ENCODE measurements at places on chromosomes 4 and X.
A peak's percentile ranks its signal among the peaks of the same experiment; 100 is the strongest.

DNA sequence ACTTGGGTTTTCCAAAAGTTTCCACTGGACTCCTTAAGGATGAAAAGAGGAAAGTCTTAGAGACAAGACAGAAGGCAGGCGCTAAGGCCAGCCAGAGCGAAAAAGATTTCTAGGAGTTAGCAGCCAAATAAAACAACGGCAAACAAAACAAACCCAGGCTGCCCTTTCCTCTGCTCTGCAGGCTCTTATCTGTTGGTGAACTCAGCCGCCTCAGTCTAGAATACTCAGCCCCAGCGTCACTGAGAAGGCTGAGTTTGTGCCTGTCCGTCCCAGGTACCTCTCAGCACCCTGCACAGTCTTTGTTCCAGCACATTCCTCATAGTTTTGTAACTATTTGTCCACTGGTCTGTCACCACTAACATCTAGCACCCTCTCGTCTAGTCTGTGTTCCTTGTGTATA lies 75.6 kb upstream of the FAM9C start:
- DNase-seq: no peak

- no peak for DNase-seq
Observed at GRCh38 chrX:133907606-133908005, 77.8 kb downstream of the GPC3 start.

GRCh38 chr4:109497511-109497910 lies 62.5 kb upstream of the MCUB start:
- no peak for DNase-seq

- no peak for DNase-seq
Observed at GRCh38 chr4:58688568-58688967, 1578.4 kb upstream of the IGFBP7 start.

GRCh38 chr4:82561786-82562563 lies at the start of gene TMEM150C:
TMEM150C (minus strand) TSS chr4:82561988; CDS start chr4:82504657, 57,331 bp downstream.
- DNase-seq: peak; percentile 17

DNA sequence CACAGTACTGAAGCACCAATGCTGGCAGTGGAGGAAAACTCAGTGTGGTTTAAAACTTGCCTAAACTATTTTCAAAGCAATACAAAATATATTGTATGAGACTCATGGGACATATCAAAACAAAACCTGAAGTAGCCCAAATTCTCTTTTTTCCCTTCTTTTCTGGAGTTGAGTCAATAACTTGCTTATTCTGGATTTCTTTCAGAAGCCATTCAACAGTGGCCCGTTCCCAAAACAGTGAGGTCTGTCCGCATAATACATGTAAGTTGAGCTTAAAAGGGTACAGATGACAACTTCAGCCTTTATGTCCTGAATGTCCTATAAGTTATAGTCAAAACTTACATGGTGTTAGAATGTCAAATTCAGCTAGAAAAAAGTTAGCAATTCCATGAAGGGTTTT lies 100.8 kb downstream of the SHISA3 start:
- no peak for DNase-seq

- no peak for DNase-seq
Observed at GRCh38 chr4:115233600-115233999, 120.2 kb upstream of the NDST4 start.

GRCh38 chr4:140330311-140330900 lies 43.0 kb upstream of the SCOC start:
- DNase-seq: peak; percentile 38

GRCh38 chrX:134460862-134461220 lies 876 bp downstream of the HPRT1 start:
- peak; percentile 2 for DNase-seq

GRCh38 chr4:78669453-78669852 lies 106.7 kb upstream of the BMP2K start:
- DNase-seq: no peak

- DNase-seq: no peak
Observed at GRCh38 chr4:24475756-24476155, 108.6 kb downstream of the DHX15 start.

GRCh38 chr4:476501-476900 lies 22.5 kb downstream of the ZNF721 start:
- DNase-seq: no peak

- peak; percentile 78 for DNase-seq
Observed at GRCh38 chrX:1248331-1249061, 20.1 kb upstream of the CSF2RA start.

- DNase-seq: no peak
Observed at GRCh38 chr4:155073852-155074251, 134.6 kb upstream of the NPY2R start.

DNA sequence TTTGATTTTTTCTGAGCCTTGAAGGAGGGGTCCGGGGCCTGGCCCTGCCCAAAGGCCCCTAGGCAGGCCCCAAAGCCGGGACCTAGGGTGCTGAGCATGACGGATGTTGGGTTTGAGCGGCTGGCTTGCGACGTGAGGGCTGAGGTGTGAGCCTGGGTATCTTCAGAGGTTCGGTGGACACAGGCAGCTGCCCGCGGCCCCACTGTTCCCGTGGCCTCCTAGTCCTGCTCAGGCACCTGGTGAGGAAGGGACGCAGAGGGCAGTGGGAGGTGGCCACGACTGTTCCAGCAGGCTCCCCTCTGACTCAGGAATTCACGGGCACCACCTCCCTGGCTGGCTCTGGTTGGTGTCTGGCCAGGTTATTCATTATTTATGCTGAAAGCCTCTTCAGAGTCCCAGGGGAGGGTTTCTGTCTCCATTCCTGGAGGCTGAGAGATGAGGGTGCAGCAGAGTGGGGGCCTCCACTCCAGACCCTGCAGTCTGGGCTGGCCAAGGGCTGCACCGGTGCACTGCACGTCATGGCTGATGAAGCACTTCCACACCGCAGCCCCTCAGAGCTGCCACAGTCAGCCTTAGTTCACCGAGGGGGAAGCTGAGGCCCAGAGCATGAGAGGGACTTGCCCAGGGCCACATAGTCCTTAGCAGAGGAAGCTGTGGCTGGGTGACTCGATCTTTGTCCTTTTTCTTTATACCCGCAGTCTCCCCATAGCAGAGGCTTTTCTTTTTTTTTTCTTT lies 2.2 kb downstream of the MSANTD1 start:
- DNase-seq: peak; percentile 29

DNA sequence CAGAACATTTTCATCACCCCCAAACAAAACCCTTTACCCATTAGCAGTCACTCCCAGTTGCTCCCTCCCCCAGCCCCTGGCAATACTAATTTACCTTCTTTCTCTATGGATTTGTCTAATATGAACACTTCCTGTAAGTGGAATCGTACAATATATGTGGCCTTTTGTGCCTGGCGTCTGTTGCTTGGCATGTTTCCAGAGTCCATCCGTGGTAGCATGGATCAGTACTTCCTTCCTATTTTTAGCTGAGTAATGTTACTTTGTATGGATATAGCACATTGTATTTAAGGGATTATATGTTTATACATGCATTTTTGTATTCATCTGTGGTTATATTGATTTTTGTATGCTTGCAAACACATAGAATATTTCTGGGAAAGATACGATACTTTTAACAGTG lies 48.2 kb downstream of the PPEF1 start:
- DNase-seq: no peak

GRCh38 chrX:68462197-68462596 lies 28.9 kb upstream of the OPHN1 start:
- peak; percentile 61 for DNase-seq

- no peak for DNase-seq
Observed at GRCh38 chr4:22556495-22556894, 40.6 kb upstream of the ADGRA3 start.

DNA sequence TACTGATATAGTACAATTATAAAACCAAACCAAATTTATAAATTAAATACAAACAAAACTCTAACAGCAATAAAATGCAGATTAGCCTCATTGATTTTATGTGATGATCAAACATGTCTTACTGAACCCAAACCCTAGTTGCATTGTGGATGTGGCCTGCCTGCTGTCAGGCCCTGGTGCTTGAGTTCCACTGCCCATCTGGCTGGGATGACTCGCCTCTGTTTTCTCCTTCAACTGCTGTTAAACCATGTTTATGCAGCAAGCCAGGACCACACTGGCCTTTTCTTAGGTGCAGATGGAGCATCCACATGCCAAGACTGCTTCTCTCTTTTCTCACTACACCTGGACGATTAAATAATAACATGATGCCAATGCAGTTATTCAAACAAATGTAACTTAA lies 22.6 kb downstream of the NAP1L5 start:
- peak; percentile 38 for DNase-seq

DNA sequence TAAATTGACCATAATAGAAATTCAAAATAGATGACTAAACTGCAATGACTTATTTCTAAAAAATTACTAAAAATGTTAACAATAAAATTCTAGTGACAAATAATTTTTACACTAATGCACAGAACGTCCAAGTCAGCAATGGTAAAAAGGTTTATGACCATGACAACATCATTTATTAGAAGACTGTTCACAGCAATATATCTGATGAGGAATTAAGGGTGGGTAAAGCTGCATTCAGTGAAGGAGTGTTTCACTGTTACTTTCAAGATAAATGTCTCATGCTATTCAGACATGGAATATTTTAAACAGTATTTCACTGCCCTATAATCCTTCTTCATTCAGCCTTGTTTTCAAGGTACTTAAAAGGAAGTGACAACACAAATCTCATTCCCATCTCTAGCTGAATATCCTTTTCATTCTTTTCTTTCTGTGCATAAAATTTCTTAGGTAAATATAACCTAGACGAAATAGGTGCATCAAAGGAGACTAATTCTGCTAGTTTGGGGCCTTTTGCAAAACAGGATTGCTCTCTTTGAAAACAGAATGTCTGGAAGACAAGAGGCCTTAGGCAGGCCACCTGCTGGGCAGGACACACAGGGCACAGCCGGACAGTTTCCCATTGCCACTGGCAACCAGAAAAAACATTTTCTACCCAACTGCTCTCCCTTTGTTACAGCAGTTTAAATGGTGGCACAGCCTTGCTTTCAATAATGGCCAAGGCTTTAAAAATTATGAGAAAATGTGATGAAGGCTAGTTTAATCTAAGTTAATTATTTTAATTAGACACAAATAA lies 600.3 kb downstream of the SPRY1 start:
- no peak for DNase-seq

- DNase-seq: peak; percentile 79
Observed at GRCh38 chrX:124518885-124519284, 172.5 kb downstream of the SH2D1A start.

DNA sequence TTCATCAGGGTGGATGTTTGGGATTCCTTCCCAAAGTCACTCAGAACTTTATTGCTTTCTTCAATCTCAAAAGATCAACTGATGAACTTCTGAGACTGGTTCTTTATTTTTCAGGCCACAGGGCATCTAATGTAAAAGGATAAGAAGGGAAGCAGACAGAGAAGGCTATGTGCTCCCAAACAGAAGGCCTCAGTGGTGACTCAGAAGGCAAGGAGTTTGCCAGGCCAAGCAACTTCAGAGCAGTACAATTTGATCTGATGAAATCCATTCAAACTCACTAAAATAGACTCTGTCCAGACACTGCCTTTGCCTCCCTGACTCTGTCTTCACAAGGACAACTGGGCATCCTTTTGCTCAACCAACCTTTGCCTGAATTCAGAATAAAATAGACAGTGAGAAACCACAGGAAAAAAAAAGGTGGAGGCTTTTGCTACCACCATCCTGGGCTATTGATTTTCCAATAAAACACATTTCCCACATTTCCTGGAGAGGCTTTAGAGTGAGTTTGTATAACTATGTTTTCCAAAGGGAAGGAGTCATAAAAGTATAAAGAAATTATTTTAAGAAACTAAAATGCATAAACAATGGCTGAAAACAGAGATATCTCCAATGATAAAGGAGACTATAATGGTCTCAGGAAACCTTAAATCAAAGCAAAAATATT lies 55.2 kb downstream of the ARHGEF6 start:
- DNase-seq: peak; percentile 68

DNA sequence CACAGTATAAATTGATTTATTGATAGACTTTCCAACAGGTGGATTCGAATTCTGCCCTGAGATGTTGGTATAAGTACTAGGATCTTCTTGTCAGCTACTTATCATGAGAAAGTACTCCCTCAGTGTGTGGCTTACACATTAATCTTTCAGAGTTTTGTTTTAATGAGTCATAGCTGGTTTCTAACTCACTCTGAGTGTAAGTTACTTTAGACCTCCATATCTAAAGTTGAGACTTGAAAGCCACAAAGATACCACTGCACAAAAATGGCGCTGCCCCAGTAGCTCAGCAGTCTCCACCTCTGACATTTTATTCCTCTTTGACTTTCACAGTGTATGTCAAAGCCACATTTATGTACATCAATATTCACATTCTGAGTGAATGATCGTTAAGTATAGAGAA lies 318.5 kb downstream of the ARAP2 start:
- no peak for DNase-seq

- DNase-seq: no peak
Observed at GRCh38 chr4:66920514-66920913, 624.8 kb downstream of the CENPC start.

- DNase-seq: no peak
Observed at GRCh38 chr4:95105983-95106382, 348.2 kb downstream of the BMPR1B start.

- no peak for DNase-seq
Observed at GRCh38 chrX:68901519-68901918, 72.7 kb downstream of the EFNB1 start.

- no peak for DNase-seq
Observed at GRCh38 chr4:153206534-153206933, 2.3 kb downstream of the TRIM2 start.

GRCh38 chr4:181225616-181226261 lies 1017.5 kb upstream of the TENM3 start:
- DNase-seq: no peak

- peak; percentile 9 for DNase-seq
Observed at GRCh38 chrX:43949669-43950068, 23.5 kb downstream of the NDP start.

DNA sequence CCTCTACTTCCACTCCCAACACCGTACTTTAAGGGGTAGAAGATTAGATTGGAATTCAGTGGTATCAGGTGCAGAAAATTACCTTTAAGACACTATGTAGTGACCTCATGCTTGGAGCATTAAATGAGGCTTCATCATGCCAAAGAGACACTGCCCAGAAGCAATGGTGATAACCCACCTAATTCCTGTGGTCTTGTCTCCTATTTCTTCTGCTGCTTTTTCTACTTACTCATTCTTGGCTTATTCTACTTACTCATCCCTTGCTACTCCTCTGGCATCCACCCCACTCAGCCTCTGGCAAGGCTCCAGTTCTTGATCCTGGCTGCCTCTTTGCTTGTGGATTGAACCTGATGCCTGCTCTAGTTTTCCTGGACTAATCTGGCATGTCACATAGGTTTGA lies 62.3 kb upstream of the ADAMTS3 start:
- DNase-seq: peak; percentile 78

DNA sequence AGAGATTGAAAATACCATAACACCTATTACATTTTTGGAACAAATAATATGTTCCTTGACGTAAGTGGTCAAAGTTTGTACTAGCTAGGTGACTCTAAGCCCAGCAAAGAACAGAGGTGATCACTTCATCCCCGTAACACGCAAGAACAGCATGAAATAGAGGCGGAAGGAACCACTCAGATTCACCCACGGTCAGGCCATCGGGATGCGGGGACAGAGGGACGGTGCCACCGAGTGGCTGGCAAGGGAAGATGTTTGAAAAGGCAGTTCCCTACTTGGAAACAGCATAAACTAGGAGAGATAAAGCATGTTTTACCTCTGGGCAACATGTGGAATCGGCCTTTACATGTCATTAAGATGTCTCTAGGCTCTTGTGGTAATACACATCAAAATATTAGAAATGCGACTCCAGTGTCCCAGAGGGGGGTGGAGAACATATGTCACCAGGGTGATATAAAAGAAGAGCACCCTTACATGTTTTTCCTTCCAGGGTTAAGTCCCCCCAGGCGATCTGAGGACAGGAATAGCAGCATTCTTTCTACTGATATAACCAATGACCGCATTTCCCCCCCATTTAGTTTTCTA lies 84.0 kb downstream of the PHKA2 start:
- DNase-seq: no peak

GRCh38 chr4:186669735-186670134 lies 53.9 kb downstream of the FAT1 start:
- DNase-seq: no peak
